ENCODE measurements at places on chromosomes 7 and 10. TPM values are rescaled to one million over a fixed set of nuclear protein-coding genes. Genes with fewer than 3 reads are reported as not detected.

GRCh38 chr7:131521651-131522163, 34.7 kb downstream of the PODXL start:
- no peak overlapping the region for H3K27ac ChIP-seq
- H3K4me1 ChIP-seq: no peaks in the 10 kb centered on the region
- no peak for DNase-seq
- H3K36me3 ChIP-seq: no peaks in the 10 kb centered on the region
- no peak overlapping the region for H3K4me3 ChIP-seq

TMEM176B gene
- total RNA-seq: 1,041 TPM

DNA sequence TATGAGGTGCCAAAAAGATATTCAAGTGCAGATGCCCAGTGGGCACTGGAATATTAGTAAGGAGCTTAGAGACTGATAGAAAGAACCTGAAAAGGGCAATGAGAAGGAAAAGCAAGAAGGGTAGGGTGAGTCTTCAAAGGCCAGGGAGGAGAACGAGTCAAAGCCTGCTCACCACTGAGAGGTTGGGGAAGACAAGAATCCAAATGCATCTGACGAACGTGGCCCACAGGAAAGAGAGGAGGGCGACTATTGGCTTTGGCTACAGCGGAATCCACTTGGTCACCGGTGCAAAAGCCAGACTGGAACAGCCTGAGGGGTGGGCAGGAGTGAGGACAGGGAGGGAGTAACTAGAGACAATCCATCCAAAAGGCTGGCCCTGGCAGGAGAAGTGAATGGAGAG, 216.7 kb upstream of the KLF14 start:
- H3K4me3 ChIP-seq: no peak overlapping the region
- H3K27me3 ChIP-seq: no peaks in the 10 kb centered on the region
- DNase-seq: no peak
- H3K4me1 ChIP-seq: peaks cover 3% of the 10 kb centered on the region
- H3K27ac ChIP-seq: no peak overlapping the region

GIGYF1 gene
- 12.7 TPM for total RNA-seq

FKBP6 gene
- total RNA-seq: not detected

DNA sequence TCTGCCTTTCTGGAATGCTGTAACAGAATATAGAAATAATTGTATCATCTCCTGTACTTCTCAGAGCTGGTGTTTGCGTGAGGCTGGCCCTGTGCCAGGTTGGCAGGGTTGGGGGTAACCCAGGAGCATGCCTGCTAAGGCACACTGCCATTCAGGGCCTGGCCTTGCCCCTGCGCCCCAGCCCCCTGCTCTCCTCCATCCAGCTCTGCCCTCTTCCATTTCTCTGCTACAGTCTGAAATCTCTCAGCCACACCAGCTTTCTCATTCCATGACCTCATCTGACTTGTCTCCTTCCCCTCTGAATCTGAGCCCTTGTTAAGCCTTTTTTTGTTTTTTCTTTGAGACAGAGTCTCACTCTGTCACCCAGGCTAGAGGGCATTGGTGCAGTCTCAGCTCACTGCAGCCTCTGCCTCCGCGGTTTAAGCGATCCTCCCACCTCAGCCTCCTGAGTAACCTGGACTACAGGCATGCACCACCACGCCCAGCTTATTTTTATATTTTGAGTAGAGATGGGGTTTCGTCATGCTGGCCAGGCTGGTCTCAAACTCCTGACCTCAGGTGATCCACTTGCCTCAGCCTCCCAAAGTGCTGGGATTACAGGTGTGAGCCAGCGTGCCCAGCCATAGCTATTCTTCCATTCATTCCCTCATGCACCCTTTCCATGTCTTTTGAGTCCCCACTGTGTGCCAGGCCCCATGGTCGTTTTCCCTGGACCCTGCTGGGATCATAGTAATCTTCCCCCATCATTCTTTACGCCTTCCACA, 206.8 kb downstream of the CUX1 start:
- peak overlapping the region; percentile 79 for H3K27ac ChIP-seq
- H3K27me3 ChIP-seq: no peaks in the 10 kb centered on the region
- peaks cover 3% of the 10 kb centered on the region for H3K36me3 ChIP-seq
- no peak for DNase-seq

EGFR gene
- total RNA-seq: 31.8 TPM

SLC26A5 gene
- total RNA-seq: 0.09 TPM

TFR2 gene
- total RNA-seq: 358 TPM

GRCh38 chr10:127986531-127987466, 79.9 kb downstream of the PTPRE start:
- H3K27me3 ChIP-seq: no peaks in the 10 kb centered on the region
- no peak overlapping the region for H3K4me3 ChIP-seq
- H3K36me3 ChIP-seq: no peaks in the 10 kb centered on the region
- H3K27ac ChIP-seq: no peak overlapping the region
- no peak for DNase-seq

ZNF138 gene
- total RNA-seq: 3.6 TPM

PDK4 gene
- total RNA-seq: 6.3 TPM

DNA sequence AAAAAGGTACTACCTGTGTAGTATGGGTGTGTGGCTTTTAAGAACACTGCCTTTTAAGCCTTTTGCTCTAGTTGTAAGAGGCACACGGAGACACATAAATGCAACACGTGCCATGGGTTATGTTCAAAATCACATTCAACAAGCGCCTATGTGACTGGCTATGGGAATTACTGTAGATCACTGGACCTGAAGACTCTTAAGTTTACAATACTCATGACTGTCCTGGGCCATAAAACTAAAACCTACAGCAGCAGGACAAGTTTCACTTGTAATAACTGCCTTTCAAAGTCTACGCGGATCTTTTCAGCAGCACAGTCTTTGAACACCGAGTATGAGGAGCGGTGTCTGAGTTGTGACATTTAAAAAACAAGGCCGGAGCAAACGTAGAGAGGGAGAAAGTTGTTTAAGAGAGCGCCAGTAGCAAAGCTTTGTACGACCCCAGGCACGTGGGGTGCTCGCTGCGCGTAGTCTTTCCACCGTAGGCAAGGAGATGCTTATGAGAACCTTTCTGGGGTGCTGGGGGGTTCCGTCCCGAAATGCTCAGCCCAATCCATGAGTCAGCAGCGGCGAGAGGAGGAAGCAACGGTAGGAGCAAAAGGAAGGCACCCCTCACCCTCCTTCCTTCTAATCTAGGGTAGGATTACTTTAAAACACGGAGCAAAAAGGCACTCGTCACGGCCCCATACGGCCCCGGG, 662 bp downstream of the DNAJC2 start:
- DNase-seq: no peak

DNA sequence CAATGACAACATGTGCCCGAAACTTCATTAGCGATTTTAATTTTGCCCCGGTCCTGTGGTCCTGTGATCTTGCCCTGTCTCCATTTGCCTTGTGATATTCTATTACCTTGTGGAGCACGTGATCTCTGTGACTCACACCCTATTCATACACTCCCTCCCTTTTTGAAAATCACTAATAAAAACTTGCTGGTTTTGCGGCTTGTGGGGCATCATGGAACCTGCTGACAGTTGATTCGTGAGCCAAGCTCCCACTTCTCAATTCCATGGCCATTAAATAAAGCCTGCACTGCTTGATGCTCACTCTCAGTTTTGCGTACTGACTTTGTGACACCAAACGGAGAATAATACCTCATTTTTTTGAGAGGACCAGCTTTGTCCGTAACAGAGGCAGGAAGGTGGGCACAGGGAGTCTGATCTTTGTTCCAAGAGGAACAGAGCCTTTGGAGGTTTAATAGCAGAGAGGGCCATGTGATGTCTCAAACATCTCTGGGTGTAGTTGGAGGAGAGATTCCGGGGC, 3.8 kb upstream of the ADAMTS14 start:
- no peak for DNase-seq
- no peak overlapping the region for H3K27ac ChIP-seq
- peaks cover 4% of the 10 kb centered on the region for H3K4me1 ChIP-seq

DNA sequence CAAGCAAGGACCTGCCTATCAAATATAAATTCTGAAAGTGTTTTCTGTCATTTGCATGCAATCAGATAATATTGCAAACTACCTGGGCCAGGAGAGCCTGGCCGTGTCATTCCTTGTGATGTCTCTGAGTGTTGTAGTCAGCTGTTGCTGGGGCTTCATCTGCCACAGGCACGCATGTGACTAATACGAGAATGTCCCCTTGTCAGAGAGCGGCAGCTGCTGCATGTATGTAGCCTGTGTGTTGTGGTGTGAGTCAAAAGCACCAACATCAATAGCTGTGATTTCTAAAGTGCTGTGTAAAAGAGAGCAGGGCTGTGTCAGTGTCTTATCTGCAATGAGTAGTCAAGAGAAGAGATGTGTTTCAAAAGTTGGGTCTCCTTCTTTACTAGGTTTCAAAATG, 155.4 kb downstream of the POU6F2 start:
- H3K4me3 ChIP-seq: no peak overlapping the region
- peaks cover 4% of the 10 kb centered on the region for H3K4me1 ChIP-seq
- H3K36me3 ChIP-seq: no peaks in the 10 kb centered on the region
- H3K27me3 ChIP-seq: no peaks in the 10 kb centered on the region
- no peak for DNase-seq

KLF14 gene
- 0.08 TPM for total RNA-seq

POLR3A gene
- 9.6 TPM for total RNA-seq

- H3K36me3 ChIP-seq: no peaks in the 10 kb centered on the region
- no peak overlapping the region for H3K4me3 ChIP-seq
- H3K4me1 ChIP-seq: peaks cover 28% of the 10 kb centered on the region
- no peak overlapping the region for H3K27ac ChIP-seq
- no peaks in the 10 kb centered on the region for H3K27me3 ChIP-seq
These were observed 101.2 kb upstream of the ANLN start for GRCh38 chr7:36288501-36288900.

- no peak overlapping the region for H3K27ac ChIP-seq
- H3K36me3 ChIP-seq: no peaks in the 10 kb centered on the region
- H3K4me3 ChIP-seq: no peak overlapping the region
- no peak for DNase-seq
These were observed 63.2 kb downstream of the UNCX start for GRCh38 chr7:1295776-1296355.

DNA sequence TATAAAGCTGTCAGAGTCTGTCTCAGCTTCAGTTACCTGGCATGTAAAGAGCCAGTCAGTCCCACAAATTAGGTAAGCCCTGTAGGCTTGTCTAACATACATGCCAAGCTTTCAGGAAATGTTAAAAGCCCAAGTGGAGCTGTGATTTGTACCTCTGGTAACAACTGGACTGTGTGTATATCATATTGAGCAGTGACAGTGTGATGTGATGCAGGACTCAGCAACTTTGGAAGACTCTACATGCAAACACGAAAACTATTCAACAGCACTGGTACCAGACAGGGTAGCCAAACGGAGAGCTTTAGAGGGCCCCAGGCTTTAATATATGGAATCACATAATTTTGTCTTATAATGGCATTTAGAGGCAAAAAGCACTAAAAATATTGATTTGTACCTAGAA, 587.9 kb downstream of the PHTF2 start:
- no peaks in the 10 kb centered on the region for H3K4me1 ChIP-seq
- no peak for DNase-seq
- H3K36me3 ChIP-seq: no peaks in the 10 kb centered on the region
- H3K27me3 ChIP-seq: no peaks in the 10 kb centered on the region
- no peak overlapping the region for H3K4me3 ChIP-seq
- H3K27ac ChIP-seq: no peak overlapping the region

DNA sequence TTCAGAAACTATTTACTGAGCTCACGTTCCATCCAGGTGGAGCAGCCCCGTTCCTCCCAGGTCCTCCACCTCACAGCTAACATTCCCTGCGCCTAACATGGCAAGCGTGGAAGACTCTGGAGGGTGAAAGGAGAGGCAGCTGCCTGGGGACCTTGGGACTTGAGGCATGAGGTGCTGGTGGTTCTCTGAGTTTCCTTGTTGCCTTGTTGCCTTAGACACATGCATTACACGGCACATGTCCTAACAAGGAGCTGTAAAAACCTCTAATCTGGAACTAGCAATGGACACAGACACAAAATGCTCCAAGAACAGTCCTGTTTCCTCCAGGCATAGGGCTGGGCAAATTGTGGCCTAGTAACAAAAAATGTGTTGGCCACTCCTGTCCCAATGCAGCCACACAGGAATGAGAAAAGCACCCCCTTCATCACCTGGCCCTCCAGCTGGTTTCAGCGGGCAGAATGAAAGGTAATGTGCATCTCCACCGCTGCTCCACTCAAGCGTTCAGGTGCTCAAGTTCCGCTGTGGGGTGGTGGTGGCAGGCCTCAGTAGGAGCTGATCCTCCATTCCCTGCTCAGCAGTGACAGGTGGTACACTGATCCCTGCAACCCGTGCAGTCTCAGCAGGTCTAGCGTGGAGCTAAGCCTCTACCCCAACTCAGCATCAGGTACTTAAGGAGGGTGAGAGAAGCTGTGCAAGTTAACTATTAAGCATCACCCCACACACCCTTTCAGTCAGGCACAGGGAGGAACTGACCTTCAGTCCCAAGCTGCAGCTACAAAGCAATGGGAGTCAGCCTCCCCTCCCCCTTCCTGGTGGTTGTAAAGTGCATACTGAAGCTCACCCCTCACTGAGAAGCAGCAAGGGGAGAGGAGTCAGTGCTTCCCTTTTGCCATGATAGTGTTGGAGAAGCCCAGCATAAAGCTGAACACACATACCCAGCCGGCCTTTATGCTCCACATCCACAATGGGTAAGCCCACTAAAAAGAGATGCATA, 382.8 kb downstream of the SDK1 start:
- DNase-seq: no peak
- H3K4me3 ChIP-seq: no peak overlapping the region
- H3K27me3 ChIP-seq: no peaks in the 10 kb centered on the region
- H3K36me3 ChIP-seq: no peaks in the 10 kb centered on the region

INSIG1 gene
- 118 TPM for total RNA-seq

- no peak overlapping the region for H3K27ac ChIP-seq
- no peak for DNase-seq
- H3K4me1 ChIP-seq: no peaks in the 10 kb centered on the region
- H3K27me3 ChIP-seq: no peaks in the 10 kb centered on the region
- H3K36me3 ChIP-seq: no peaks in the 10 kb centered on the region
These were observed 229.7 kb upstream of the NFE2L3 start for GRCh38 chr7:25922296-25922695.

DNA sequence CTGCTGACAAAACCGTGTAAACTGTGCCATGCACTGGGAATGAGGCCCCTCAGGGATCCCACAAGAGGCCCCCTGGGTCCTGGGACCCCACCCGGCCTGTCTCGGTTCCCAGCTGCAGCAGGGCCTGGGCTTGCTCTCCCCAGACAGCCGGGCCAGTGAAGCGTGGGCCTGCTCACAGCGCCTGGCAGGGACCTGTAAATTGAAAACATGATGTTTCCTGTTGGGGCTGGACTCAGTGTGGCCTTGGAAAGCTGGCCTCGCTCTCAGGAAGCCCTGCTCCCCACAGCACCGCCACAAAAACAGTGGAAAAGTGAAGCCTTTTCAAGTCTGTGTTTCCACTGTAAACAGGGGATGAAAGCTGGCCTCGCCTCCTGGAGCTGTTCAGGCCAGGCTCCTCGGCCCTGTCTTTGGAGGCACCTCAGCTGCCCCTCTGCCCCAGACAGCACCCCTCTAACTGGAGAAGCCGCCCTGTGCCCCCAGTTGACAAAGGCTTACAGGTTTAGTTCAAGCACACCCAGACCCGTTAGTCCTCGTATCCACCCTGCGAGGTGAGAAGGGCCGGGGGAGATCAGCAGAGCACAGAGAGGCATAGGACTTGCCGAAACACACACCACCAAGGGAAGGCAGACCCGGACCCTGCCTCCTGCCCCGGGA, 108.3 kb downstream of the ZMIZ1 start:
- H3K27ac ChIP-seq: peak overlapping the region; percentile 45
- no peak overlapping the region for H3K4me3 ChIP-seq
- DNase-seq: no peak
- H3K36me3 ChIP-seq: no peaks in the 10 kb centered on the region
- H3K27me3 ChIP-seq: no peaks in the 10 kb centered on the region

ADARB2 gene
- total RNA-seq: 0.70 TPM

CPN1 gene
- total RNA-seq: 119 TPM

All from liver (tissue), 10 donors.